ENCODE measurements at places on chromosomes 5 and 9.

- no peak for DNase-seq
Observed at GRCh38 chr5:177453852-177454396, 7.3 kb downstream of the PRR7 start.

DNA sequence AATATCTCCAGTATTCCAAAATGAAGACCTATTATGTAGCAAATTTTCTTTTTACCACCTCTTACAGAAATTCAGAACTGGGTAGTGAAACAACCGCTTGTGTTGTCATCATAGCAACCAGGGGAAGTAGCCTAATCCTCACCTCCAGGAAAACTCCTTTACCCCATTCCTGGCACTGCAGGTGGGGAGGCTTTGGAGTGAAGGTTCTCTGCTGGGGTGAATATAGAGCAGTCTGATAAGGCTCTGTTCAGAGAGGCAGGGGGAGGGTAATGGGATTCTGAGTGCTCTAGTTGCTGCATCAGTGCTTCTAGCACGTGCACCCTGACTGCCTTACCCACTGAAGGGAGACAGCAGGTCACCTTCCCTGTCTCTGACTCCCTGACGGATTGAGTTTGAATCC lies 116.2 kb downstream of the MAN2A1 start:
- no peak for DNase-seq

- no peak for DNase-seq
Observed at GRCh38 chr9:127809002-127809539, 6.4 kb downstream of the FPGS start.

DNA sequence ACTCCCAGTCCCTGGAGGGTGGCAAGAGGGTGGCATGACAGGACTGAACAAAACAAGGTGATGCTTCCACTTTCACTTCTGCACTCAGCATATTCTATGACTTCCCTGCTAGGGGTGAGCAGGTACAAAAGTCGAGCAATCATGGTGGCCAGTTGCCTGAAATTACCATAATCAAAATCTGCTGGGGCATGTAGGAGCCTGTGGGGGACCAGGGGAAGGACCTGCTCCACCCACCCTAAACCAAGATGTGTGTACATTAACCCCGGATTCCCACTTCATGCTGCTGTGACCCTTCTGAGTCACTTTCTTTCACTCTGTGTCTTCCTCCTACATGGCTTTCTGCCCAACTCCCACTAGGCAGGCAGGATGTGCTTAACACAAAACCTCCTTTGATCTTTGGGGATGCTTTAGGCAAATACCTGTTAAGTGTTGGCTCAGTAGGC lies 73.3 kb upstream of the PHF24 start:
- no peak for DNase-seq

DNA sequence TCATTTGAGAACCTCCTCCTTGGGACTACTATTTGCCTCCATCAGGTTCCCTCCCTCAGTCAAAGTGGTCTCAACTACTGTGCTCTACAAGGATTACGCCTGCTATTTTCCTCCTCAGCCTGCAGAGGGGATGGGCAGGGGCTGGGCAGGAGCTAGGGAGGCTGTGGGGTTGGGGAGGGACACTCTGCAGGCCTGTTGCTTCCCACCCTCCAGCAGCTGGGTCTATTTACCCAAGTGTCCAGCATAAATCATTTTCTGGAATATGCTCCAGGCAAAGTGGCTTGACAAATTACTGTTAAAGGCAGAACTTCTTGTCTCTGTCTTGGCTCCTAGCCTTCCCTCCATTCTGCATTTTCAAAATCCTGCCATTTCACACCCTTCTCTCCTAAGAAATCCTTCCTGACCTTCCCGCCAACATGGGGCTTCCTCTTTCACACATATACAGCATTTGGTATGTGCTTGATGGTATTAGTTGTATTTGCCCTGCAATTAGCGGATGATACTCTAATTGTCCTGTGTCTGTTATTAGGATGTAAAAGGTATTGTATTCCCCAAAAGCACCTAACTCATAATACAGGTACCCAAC lies 106.7 kb downstream of the EFNA5 start:
- DNase-seq, result no peak

DNA sequence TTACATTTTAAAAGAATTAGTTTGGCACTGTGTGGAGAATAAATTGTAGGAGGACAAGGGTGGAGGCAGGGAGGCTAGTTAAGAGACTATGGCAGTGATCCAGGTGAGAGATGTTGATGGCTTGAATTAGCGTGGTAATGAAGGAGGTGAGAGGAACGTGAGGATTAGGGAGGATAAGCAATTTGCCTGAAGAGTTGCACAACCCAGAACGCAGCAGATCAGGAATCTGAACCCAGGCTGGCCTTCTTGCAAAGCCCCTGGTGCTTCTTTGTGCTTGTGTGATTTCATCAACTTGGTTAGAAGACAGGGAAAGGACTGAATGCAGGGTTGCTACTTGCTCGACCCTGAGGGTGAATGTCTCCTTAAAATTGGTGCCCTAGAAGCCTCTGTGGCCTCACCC lies 6.9 kb upstream of the SCAMP1 start:
- no peak for DNase-seq

DNA sequence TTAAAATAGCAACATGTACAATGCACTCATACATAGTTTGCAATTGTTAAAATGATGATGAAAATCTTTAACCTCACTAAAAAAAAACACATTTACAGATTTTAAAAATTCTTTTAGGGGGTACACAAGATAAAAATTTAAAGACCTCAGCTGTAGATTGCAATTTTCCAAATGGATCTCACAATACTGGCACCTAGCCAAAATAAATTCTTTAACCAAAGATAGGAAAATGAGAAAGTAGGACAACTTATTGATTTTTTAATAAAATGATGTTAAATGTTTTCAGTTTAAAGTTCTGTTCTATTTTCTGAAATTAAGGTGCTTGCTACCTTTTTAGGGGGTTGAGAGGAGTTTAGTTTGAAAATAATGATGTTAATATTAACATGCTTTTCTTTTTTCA lies 90.0 kb downstream of the PCSK1 start:
- DNase-seq, result no peak

DNA sequence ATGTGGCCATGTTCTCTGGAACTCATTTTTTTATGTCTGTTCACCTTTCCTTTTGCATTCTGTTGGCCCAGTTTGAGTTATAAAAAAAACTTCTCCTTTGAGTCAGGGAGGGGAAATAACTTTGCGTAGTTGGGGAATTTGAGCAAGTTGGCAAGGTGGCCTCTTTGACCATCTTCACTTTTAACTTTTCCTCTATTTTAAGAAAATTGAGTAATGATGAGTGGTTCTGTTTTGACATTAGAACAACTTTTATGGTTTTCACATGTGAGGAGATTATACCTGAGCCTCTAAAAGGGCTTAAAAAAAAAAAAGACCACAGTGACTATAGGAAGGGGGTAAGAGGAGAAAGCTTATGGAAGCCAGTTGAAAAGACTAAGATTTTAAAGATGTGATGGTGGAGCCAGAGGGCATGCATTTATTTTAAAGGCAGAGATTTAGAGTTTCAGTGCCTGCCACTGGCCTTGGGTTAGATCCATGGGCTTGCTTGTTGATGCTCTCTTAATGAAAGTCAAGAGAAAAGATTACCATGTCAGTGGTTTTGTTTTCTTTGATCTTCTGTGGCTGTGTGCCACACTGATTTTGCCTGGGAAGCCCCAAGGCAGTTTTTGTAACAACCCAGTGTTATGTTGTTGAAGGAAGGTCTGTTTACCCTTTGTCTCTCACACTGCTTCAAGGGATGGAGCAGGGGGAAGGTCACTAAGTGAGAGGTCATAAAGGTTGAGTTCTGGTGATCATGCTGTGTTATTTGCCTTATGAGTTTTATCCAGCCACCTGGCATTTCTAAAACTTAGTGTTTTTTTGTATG lies 219.7 kb upstream of the CD180 start:
- DNase-seq, result no peak

DNA sequence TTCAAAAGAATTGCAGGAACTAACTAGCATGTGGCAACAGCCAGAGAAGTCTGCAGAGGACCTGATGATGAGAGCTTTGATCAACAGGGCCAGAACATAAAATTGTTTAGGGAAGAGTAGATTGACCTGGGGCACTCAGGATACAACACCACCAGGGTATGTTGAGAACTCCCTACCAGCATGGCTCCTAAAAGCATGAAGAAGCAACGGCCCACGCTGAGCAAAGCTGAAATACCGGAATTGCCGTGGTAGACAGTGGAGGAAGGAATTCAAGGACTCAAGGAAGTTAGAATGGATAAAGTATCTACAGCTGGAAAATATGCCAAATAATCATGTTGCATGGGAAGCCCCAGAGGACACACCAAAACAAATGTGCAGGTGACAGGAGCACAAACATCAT lies 31.6 kb downstream of the DROSHA start:
- DNase-seq, result no peak

GRCh38 chr5:115796656-115797055 lies 19.8 kb downstream of the CDO1 start:
- no peak for DNase-seq

GRCh38 chr5:6235726-6236125 lies 142.6 kb downstream of the MED10 start:
- DNase-seq, result no peak

DNA sequence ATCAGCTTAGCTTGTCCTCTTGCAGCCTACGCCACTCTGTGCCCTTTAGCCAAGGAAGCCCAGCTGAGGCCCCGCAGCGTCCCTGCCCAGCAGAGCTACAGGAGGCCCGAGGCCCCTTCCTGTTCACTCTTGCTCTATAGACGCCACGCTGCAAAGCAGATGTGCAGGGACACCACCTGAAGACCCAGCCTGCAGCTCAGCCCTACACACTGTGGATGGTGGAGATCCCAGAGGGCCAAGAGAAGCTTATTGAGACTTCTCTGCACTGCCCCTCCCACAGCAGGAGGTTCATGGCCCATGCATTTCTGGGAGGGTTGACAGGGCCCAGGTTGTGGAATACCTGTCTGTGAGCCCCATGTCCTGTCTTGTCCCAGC lies 33.6 kb downstream of the IRF1 start:
- no peak for DNase-seq

GRCh38 chr9:71270554-71270953 lies 149.1 kb upstream of the TRPM3 start:
- DNase-seq, result no peak
